ENCODE measurements at places on chromosomes 3 and 15.

DNA sequence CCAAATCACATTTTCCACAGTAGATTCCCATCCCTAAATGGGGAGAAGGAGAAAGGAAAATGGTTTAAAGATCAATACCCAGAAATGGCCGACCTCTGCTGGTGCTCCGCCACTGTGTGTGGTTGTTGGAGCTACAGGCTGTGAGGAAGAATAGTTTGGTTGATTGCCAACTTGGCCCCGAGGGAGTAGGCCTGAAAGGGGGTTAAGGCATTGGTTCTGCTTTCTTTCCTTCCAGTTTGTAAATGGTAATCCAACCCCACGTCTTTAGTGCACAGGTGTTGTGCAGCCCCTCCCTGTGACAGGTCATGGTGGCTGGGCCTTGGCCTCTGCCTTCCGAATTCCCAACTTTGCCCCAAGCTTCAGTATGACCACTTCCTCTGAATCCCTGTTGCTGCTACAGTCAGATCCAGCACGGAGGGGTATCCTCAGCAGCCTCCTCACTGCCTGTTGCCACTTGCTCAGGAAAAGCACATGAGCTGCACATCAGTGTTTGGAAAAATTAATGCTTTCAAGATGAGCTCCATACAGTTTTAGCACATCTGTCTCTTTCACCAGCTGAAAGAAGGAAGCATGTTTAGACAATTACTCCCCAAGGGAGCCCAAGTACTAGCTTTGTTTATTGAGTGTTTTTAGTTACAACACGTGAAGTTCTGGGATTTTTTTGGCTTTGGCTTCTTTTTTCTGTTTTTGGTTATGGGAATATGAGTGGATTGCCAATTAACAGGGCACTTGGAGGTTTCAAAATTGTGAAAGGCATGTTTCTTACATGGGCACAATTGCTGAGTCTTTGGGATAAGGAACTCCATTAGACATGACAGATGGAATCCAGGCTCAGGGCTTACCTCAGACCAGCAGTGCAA, 92.3 kb upstream of the ROPN1 start:
- no peak for DNase-seq

- peak; percentile 72 for DNase-seq
These were observed 124.3 kb downstream of the CHSY1 start for GRCh38 chr15:101127506-101128076.

DNA sequence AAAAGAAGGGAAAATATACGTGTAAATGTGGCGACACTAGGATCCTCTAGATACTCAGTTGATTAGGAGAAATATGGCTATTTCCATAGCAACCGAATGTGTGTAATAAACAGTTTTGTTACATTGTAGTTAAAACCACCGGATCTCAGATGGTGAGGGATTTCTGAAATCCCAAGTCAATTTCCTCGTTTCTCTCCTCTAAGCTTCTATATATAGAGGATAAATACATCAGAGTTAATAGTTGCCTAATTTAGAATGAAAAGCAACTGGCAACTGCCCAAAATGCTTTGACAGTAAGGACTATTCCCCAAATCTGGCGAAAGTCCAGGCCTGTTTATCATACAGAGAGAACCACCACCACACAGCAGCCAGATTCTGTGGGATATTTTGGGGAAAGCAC, 112.6 kb downstream of the GABRB3 start:
- DNase-seq = no peak

- no peak for DNase-seq
These were observed 135.0 kb downstream of the XXYLT1 start for GRCh38 chr3:195135917-195136316.

DNA sequence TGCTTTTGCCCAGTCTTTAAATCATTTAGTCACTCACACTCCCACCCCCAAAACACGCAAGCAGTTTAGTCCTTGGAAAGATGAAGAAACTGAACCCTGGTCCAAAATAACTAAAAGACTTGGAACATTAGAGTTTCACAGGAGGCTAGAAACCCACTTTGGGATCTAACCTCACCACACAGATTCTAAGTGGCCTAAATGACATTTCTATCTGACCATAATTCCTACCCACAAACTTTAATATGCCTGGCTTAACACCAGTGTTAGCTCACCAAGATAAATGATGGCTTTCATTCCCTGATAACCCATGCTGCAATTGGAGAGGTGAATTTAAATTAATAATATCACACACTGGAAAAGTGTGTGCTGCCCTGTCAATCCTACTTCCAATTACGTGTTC, 295.3 kb upstream of the UBE2E2 start:
- DNase-seq = no peak

- DNase-seq = no peak
These were observed 47.5 kb upstream of the SNRK start for GRCh38 chr3:43238801-43239200.

DNA sequence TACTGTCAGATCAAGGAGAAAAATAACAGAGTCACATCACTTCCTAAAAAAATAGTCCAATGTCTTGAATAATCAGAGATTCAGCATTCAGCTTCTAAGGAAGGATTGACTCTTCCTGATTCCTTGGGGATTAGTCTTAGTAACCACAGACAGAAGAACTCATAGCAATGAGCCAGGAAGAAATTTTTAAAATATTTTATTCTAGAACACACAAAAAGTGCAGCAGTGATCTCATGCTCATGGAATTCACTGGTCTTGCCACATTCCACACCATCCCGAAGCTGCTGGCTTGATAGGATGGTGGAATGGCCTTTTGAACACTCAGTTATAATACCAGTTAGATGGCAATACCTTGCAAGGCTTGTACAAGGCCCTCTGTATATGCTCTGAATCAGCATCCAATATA, 43.0 kb upstream of the ABI3BP start:
- DNase-seq = no peak

GRCh38 chr15:40487816-40488682, 17.3 kb downstream of the CHST14 start:
- no peak for DNase-seq

DNA sequence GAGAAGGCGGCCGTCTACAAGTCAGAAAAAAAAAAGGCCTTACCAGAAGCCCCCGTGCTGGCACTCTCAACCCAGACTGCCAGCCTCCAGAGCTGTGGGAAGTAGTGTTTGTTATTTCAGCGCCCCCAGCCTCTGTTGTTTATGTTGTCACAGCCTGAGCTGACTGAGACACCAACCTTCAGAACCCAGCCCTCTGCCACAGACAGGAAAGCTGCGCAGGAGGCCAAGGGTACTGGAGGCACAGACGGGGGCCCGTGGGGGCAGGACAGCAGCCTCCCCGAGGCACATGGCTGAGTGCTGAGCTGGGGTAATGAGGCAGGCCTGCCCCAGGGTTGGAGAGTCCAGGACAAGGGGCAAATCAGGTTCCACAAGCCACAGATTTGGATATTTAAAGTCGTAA, 33.7 kb downstream of the HCN4 start:
- DNase-seq = no peak

GRCh38 chr15:50880206-50880605, 28.3 kb upstream of the AP4E1 start:
- DNase-seq = no peak

DNA sequence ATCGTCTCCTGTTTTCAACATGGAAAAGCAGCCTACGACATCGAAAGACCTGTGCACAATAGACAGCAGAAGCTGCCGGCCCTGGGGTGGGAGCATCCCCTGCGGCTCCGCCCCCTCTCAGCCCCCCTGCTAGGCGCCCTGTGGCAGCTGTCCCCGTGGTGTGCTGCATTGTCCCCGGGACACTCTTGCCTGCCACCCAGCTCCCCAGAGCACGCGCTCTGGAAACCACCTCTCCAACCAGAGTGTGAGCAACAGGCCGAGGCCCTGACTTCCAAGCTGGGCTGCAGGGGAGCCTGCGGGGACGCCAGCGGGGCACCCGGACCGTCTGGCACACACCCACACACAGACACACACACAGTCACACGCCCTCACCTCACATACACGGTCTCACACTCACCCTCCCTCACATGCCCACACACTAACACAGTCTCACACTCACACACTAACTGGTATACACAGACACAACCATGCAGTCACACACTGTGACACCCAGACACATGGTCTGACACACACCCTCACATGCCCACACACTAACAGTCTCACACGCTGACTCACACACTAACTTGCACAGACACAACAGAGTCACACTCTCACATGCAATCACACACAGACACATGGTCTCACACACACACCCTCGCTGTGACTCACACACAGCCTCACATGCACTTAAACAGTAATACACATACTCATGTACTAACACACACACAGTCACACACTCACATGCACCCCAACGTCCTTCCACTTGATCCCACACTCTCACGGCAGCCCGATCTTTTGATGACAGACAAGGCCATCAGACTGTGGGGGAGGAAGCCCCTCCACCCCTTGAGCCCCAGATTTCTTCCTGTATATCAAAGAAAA, 94.7 kb downstream of the OCA2 start:
- DNase-seq = no peak

DNA sequence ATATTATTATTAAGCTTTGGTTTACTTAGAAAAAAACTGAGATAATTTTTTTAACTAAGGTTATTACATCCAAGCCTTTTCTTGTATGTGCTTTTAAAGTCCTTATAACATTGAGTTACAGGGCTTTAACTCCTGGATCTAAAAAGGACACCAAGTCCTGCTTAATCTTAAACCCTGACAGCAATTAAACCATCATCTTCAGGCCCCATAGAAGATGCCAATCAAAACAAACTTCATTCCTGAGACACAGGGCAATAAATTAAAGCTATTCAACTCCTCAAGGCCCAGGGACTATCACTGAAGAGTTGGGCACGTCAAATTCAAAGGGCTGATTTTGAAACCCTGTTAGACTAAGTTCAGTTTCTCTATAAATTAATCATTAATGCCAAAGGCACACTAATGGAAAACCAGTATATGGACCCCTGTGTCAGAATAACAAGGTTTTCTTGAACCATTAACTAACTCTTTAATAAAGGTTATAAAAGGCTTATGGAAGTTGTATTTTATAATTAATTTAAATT, 1152.6 kb downstream of the NSUN3 start:
- no peak for DNase-seq

DNA sequence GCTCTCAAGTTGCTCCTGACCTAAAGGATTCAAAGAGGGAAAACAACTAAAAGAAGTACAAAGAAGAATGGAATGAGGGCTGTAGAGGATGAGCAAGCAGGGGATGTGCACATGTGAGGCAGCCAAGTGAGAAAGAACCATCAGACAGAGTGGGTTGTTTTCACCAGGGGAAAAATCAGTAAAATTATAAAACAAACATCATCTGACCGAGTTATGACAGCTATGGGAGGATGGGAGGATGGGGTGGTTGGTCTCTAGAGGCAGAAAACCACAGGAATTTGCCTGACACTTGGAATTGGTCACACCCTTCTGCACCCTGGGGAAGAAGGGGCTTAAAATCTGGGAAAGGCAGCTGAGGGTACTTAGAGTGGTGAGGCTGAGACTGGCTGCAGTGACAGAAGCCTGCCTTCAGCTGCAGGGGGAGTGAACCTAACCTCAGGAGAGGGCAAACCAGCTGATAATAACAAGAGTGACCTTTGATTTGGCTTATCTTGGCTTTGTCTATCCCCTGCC, 10.1 kb downstream of the ARHGAP31 start:
- no peak for DNase-seq

GRCh38 chr3:128187495-128187894, 34.2 kb downstream of the EEFSEC start:
- no peak for DNase-seq

GRCh38 chr3:90092994-90093393, 985.6 kb downstream of the EPHA3 start:
- DNase-seq = no peak

DNA sequence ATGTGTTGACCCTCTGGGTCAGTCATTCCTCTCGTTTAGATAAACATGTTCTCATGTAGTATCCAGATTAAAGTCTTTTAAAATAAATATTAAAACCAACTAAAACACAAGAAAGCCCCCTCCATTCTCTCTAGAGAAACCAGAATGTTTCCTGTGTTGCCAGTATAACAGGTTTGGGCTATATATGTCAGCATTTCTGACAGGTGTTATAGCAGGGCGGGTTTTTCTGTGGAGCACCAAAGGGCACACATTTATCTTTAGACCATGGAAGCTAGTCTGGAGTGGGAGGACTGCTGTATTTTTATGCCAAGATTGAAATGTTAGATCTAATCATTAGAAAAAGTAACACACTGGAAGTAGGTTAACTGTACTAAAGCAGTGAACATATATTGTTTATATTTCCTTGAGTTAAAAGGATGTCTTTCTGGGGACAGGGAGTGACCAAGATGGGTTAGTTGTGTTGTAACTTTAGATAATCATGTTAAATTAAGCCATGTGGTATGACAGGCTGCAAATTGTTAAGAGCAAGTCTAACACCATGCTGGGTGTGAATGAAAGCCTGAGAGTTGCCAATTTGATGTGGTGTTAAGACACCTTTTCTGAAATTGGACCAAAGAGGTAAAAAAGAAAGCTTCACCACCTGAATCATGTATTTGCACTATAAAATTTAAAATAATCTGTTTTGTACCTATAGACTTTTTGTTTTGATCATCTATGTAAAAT, 15.6 kb downstream of the KCTD6 start:
- no peak for DNase-seq

DNA sequence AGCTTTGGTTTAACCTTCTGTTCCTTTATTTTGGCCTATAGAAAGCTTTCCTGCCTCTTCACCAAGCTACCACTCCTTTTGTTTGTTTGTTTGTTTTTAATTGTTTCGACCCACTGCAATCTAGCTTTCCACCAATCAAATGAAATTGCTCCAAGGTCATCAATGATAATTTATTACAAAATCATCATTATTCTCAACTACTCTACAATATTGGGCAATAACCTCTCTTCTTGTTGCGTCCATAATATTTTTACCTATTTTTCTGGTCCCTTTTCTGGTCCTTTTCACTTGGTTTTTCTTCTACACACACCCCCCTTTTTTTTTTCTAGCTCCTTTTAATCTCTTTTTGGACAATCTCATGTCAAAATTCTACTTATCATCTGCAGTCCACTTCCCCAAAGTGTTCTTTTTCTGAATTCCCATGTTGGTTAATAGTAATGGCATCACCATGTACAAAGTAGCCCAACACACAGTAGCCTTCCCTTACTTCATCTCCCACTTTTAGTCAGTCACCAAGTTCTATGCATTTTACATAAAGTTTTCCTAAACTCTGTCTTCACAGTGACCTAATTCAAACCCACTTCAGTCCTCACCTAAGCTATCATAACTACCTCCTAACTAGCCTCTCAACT, 11.0 kb upstream of the ANKRD28 start:
- DNase-seq = peak; percentile 67

DNA sequence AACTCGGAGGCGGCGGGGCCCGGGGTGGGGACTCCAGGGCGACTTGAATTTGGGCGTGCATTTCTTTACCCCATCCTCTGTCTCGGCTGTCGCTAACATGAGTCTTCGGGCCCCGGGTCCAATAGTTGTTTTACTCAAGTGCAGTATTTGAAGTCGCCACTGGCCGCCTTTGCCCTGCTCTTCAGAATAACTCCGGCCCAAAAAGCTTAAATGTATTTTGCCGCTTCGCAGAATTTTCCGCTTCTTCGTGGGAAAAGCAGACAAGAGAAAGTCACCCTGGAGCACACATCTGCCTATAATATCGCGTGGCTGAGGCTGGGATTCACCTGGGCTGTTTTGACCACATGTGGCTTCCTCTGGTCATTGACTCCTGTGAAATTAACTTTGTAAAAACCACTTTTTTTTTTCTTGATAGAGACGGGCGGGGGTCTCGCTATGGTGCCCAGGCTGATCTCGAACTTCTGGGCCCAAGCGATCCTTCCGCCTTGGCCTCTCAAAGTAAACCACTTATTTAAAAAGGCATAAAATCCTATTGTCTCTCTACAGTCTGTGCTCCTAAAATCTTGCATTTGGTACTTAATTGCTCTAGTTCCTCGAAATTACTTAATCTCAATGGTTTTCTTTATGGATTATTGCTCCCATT, 676 bp downstream of the CNOT10 start:
- DNase-seq = peak; percentile 27
